ENCODE measurements at places on chromosomes 16 and 17.

GRCh38 chr17:9175700-9176467, 154.6 kb downstream of the NTN1 start:
- DNase-seq, result no peak

- no peak for DNase-seq
Measured at GRCh38 chr17:17892009-17892408, 55.2 kb upstream of the SREBF1 start.

- no peak for DNase-seq
Measured at GRCh38 chr16:1291576-1291974, 17.9 kb upstream of the UBE2I start.

DNA sequence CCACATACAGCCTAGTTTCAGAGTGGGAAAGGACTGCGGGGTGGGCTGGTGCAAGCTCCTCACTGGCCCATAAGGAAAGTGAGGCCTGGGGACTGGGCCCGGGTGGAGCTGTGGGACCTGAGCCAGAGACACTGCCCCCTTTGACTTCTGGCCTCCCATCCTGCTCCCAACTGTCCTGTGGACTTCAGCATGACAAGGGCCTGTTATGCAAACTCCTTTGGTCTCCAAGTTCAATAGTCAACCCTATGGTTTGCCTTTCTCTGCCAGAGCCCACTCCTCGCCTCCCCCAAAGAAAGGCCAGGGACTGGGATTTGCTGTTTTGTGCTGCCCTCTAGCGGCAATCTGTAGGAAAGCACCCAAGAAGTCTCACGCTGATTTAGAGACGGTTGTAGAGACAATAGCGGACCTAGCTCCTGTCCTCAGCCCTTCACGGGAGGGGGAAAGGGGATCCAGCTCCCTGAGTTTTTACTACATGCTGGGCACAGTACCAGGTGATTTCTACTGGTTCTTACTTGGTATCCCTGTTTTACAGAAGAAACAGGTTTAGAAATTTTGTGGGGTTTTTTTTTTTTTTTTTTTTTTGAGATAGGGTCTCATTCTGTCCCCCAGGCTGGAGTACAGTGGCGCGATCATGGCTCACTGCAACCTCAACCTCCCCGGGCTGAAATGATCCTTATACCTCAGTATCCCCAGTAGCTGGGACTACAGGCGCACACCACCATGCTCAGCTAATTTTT, 1.2 kb upstream of the TLCD3B start:
- DNase-seq, result peak; percentile 71

- peak; percentile 73 for DNase-seq
Measured at GRCh38 chr16:12573730-12574383, 229.8 kb downstream of the CPPED1 start.

DNA sequence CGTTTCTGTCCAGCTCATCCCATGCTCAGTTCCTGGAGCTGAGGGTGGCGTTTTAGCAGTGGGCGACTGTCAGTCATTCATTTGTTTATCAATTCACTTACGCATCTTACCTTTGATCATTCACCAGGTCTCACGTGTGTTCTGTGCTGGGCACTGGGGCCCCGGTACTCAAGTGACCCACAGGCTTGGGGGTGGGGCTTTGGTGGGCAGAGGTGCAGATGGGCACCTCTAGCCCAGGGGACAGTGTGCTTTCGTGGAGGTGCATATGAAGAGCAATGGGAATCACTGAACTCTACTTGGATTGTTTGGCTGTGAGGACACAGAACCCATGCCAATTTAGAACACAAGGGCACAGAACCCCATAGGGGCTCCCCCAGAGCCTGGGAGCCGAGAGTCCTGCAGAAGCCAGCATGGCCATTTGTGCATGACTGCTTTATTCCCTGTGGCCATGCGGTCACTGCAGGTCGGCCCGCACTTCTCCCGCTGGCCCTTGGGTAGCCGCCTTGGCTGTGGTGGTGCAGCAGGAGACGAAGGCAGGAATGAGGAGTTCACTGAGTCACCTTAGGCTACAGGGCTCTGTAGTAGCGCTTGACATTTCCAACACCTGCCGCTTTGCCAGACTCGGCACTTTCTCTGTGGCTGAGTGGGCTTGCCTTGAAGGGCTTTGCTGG, 144.6 kb downstream of the SNX29 start:
- no peak for DNase-seq

GRCh38 chr17:16933317-16934132, 38.4 kb downstream of the TNFRSF13B start:
- no peak for DNase-seq

- DNase-seq, result no peak
Measured at GRCh38 chr16:50284131-50284911, 18.0 kb downstream of the ADCY7 start.

GRCh38 chr17:30600060-30600829, 123.0 kb downstream of the GOSR1 start:
- DNase-seq, result peak; percentile 71

DNA sequence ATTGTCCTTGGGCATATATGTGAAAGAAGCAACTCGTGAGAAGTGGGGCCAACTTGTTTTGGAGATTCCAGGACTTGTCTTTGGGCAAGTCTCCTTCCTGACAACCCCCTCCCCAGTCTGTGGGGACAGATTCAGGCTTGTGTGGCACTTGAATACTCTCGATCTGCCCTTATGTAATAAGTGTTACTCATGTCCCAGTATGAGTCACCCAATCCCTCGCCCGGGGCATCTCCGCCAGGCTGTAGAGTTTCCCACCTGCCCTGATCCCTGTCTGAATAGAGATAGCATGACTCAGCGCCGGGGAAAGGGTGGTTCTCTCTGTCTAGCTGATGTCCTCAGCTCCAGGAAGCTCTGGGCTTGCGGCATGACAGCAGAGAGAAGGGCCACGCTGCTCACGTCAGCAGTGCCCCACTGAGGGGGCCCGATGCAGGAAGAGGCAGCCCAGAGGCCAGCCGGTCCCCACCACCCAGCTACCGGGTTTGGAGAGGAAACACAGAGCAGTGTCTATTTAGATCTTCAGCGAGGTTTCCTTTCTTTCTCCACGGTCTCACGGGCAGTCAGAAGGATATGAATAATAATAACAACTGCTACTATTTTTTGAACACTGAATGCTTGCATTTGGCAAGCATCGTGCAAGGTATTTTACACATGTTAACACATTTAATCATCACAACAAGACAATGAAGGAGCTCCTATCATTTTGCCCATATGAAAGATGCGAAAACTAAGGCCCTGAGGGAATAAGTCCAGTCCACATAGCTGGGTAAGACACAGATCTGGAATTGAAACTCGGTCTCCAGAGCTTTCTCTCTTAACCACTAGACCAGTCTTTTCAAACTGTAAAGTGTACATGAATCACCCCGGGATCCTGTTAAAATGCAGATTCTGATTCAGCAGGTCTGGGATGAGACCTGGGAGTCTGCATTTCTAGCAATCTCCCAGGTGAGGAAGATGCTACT, 426.7 kb upstream of the MAF start:
- peak; percentile 73 for DNase-seq

GRCh38 chr17:60039114-60039846, 39.4 kb downstream of the HEATR6 start:
- DNase-seq, result no peak

Data from activated CD4-positive, alpha-beta T cell treated with anti-CD3 and anti-CD28 coated beads, Interleukin-2, Interleukin-4, amounts not matched to agents 100 ng/mL and 50 ng/mL, durations not matched to agents 16 hours and 8 hours (primary cell).